Esophagus squamous epithelium (tissue), 5 donors: ENCODE measurements at places on chromosomes 11 and 22.

DNA sequence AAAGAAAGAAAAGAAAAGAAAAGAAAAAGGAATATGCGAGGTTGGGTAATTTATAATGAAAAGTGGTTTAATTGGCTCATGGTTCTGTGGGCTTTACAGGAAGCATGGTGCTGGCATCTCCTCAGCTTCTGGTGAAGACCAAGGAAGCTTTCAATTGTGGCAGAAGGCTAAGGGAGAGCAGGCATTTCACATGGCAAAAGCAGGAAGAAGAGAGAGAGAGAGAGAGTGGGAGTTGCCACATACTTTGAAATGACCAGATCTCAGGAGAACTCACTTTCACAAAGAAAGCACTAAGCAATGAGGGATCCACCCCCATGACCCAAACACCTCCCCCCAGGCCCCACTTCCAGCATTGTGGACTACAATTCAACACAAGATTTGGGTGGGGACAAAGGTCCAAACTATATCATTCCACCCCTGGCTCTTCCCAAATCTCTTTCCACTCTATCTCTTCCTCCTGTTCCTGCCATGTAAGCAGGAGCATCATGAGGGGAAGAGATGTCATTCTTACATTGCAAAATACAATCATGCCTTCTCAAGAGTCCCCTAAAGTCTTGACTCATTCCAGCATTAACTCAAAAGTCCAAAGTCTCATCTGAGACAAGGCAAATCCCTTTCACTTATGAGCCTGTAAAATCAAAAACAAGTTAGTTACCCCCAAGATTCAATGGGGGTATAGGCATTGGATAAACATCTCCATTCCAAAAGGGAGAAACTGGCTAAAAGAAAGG is 38.9 kb downstream of the LINC01488 start:
- H3K27ac ChIP-seq = no peak overlapping the region
- H3K27me3 ChIP-seq = no peaks in the 10 kb centered on the region
- no peaks in the 10 kb centered on the region for H3K36me3 ChIP-seq
- no peak overlapping the region for H3K4me3 ChIP-seq

DNA sequence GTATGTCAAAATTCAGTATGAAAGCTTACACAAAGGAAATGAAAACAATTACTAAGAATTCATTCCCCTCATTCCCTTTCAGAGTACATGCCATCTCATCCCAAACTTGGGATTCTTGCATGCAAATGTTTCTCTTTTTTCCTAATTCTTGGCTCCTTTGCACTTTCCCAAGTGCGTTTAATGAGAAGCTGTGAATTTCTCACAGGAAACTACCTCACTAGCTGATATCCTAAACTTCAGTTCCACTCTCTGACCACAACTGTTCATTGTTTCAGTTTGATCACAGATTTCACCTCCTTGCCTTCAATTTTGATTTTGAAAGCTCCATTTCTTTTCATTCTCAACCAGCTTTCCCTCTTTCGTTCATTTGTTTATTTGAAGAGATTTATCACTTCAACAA is 5.9 kb upstream of the ARL14EP start:
- no peak overlapping the region for H3K27ac ChIP-seq
- H3K27me3 ChIP-seq = no peaks in the 10 kb centered on the region
- no peak for DNase-seq

DNA sequence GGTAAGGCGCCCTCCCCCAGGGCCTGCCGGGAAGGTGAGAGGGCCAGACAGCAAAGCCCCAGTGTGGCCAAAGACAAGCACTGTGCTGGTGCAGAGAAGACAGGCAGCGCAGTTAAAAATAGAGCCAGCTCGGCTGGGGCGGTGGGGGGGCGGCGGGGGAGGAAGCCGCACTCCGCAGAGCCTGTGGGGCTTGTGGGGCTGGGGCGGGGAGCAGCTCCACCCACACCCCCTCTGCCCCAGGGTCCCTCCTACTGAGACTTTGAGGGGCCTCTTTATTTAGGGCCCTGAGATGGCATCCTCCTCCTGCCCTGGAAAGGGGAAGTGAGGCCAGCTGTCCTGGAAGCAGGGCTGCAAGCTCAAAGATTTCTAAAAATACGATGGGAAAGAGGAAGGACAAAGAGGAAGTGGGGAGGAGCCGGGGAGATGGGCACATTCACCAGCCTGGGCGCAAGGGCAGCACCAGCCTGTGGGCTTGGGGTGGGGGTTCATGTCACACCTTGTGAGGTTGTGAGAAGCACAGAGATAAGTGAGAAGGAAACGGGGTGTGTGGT is 2.6 kb downstream of the CYTH4 start:
- peak overlapping the region; percentile 78 for H3K27ac ChIP-seq
- H3K4me3 ChIP-seq = peak overlapping the region; percentile 63
- no peaks in the 10 kb centered on the region for H3K4me1 ChIP-seq

- H3K27ac ChIP-seq = no peak overlapping the region
- no peak for DNase-seq
- H3K36me3 ChIP-seq = no peaks in the 10 kb centered on the region
- H3K4me1 ChIP-seq = no peaks in the 10 kb centered on the region
- H3K27me3 ChIP-seq = no peaks in the 10 kb centered on the region
Observed at GRCh38 chr11:109864834-109865547, 228.2 kb upstream of the ZC3H12C start.
